Kidney epithelial cell (primary cell): ENCODE measurements at places on chromosomes 7 and 10.
A peak's percentile ranks its signal among the peaks of the same experiment; 100 is the strongest.

- no peak for DNase-seq
Measured at GRCh38 chr7:100366411-100367250, 6.7 kb upstream of the PILRA start.

- DNase-seq = no peak
Measured at GRCh38 chr10:21662635-21663034, 128.6 kb downstream of the MLLT10 start.

DNA sequence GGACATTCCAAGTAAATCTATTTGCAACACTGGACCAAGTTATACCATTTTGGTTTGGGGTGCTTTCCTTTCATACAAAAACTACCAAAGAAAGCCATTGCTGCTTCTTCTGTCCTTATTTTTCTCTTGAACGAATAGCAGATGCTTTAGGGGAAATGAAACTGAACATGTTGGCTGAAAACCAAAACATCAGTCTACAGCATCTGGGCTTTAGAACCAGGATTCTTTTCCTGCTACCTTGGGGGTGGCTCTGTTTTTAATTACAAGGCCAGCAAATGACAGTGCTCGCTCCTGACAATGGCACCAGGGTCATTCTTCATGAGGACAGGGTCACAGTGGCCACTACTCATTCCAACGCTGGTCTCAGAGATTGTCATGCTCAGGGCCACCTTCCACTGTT lies 80.3 kb downstream of the WDR11 start:
- no peak for DNase-seq

GRCh38 chr7:101878938-101879337 lies 61.5 kb downstream of the CUX1 start:
- no peak for DNase-seq

GRCh38 chr10:1048349-1048731 lies 579 bp downstream of the IDI1 start:
- no peak for DNase-seq

GRCh38 chr10:48993627-48994026 lies 54.0 kb upstream of the LRRC18 start:
- no peak for DNase-seq

DNA sequence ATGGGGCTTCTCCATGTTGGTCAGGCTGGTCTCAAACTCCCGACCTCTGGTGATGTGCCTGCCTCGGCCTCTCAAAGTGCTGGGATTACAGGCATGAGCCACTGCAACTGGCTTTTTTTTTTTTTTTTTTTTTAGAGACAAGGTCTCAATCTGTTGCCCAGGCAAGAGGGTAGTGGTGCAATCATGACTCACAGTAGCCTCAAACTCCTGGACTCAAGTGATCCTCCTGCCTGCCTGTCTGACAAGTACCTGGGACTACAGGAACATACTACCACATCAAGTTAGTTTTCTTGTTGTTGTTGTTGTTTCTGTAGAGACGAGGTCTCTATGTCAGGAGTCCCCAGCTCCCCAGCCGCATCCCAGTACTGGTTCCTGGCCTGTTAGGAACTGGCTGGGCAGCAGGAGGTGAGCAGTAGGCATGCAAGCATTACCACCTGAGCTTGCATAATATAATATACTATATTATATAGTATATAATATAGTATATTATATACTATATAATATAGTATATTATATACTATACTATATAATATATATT lies 55.7 kb downstream of the TPK1 start:
- peak; percentile 35 for DNase-seq

GRCh38 chr7:12391922-12392615 lies 11.6 kb downstream of the VWDE start:
- DNase-seq = no peak

DNA sequence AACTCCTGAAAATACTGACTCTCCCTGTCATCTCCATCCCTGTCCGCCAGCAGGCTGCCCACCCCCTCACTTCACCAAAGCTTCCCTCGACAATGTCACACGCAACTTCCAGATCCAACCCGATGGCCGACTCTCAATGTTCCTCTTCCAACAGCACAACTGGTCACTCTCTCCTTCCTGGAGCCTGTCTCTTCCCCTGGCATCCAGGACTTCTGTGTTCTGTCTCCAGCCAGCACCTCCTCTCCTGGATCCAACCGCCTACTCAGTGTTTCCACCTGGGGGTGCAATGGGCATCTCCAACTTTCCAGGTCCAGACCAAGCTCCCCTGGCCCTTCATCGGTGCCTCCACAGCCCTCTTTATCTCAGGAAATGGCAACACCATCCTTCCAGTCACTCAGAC lies 8.6 kb downstream of the CPA5 start:
- DNase-seq = no peak

DNA sequence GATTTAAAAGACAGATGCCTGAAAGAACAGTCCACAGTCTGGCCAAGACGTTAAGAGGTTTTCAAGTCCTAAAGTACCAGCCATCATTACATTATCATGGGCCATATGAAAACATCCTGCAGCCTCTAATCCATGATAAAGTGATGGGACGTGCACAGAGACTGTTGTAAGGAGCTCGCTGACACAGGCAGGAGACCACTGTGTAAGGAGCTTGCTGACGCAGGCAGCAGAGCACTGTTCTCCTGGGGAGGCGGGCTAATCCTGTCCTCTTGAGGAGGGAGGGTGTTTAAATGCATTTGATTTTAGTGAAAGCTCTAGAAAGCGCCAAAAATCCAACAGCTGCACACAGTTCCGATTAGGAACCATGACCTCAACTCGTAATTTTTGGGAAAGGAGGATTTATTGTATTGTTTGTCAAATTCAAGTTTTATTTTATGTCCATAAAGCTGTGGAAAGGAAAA lies 16.9 kb downstream of the SVIL start:
- no peak for DNase-seq

DNA sequence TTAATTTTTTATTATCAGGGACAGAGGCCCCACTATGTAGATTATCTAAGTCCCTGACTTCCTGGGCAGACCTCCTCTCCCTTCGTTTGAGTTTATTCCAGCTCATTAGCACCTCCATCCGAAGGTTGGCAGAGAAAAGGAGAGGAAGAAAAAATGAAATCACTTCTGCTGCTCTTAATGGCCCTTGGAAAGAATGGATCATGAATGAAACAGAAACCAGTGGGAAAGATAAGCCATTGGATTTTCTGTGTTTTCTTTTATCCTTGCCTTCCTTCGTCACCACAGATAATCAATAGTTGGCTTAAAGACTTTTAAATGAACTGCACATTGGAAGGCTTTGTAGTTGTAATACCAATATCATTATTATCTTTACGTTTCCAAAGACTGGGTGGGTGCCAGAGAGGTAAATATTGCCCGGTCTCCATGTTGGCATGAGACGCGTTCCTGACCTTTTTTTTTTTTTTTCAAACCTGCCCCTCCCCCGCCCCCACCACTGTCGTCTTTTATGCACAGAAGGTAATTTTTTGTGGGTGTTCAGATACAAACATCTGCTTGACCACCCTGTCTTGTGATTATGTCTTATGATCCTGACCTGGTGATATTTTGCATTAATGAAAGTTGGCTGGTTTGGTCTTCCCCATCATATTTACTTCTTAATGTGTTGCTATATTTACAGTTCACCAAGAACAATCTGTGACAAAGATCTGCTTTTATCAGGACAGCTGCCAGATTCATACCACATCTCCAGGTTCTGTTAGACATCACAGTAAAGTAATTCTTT lies 116.8 kb downstream of the ARID5B start:
- no peak for DNase-seq

GRCh38 chr7:155763691-155764437 lies 48.4 kb downstream of the SHH start:
- no peak for DNase-seq

- DNase-seq = no peak
Measured at GRCh38 chr10:43595739-43596298, 10.4 kb upstream of the ZNF485 start.

DNA sequence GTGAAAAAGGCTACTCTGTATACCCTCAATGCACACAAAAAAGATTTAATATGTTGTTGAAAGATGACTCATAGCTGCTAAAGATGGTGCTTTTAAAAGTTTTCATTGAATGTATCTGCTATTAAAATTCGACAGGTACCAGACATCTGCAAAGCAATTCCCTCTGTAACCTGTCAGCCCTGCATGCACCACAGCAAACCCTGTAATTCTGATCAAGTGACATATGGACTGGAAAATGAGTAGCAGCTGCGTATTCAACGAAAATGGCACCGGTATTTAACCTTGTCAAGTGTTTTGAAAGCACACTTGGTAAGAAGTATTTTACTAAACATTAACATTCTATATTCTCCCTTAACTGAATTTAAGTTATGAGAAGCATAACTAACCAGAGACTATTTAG lies 58.2 kb upstream of the PTPRN2 start:
- no peak for DNase-seq

DNA sequence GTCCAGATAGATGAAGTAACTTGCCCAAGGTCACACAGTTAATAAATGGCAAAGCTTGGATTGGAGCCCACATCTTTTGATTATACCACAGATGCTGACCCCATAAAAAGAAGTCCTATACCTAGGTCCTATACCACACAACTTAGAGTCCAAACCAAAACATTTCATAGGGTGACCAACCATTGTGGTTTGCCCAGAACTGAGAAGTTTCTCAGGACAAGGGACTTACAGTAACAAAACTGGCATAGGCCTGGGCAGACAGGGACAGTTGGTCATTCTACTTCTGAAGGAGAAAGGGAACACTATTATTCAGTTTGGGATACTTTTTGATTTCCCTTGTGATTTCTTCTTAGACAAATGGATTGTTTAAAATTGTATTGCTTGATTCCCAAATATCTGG lies 32.9 kb upstream of the PRLHR start:
- DNase-seq = no peak

GRCh38 chr10:5600908-5601307 lies 65.5 kb downstream of the ASB13 start:
- no peak for DNase-seq

GRCh38 chr10:133044401-133044811 lies 43.3 kb upstream of the ADGRA1 start:
- DNase-seq = no peak

DNA sequence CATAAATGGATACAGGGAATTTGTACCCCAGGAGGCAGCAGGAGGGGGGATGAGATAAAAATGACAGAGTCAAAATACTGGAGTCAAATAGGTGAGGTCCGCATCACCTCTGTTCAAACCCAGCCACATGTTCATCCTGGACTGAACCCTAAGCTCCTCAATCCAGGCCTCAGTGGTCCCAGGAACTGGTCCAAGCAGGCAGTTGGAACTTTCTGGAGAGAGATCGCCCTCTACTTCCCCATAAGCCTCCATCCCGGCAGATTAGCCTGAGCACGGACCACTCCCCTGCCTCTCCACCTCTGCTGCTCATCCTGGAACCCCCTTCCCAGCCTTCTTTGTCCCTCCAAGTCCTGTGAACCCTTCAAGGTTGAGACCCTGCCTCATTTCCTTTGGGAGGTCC lies 959.7 kb upstream of the ZNF722 start:
- DNase-seq = no peak

GRCh38 chr7:152747224-152747623 lies 12.3 kb upstream of the ACTR3B start:
- no peak for DNase-seq

- DNase-seq = peak; percentile 77
Measured at GRCh38 chr7:128164061-128164954, 76.8 kb upstream of the LEP start.

DNA sequence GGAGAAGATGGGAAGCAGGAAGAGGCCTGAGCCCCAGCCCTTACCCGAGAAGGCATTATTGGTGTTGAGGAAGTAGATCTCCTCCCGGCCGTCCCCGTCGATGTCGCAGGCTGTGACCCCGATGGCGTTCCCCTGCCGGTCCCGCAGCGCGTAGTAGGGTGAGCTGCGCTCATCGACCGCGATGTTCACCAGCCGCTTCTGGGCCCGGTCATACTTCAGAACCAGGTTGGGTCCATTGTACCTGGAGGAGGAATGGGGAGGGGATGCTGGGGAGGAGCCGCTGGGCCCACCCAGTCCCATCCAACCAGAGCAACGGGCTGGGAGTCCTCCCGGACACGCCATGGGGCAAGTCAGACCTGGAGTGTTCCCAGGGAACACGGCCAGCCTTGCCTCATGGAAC lies 86.5 kb downstream of the GOLGA7B start:
- DNase-seq = no peak

GRCh38 chr10:129568583-129569344 lies 101.7 kb downstream of the MGMT start:
- no peak for DNase-seq

- DNase-seq = no peak
Measured at GRCh38 chr7:2607122-2607922, 24.5 kb upstream of the TTYH3 start.

DNA sequence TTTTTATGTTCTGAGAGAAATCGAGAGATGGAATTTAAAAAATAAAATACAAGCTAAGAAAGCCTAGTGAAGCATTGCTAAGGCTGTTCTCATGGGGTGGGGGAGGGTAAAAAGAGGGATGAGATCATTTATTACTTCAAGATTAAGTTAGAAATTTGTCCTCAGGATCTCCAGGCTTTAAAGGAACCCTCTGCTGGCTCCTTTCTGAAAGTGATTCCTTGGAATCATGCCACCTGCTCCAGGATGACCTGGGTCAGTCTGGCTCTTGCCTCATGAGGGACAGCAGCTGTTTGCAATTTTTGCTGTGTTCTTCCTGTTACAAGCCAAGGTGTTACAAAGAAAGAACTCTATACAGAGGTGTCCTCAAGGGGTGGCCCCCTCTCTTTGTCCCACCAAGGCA lies 69.8 kb downstream of the CDK1 start:
- no peak for DNase-seq

DNA sequence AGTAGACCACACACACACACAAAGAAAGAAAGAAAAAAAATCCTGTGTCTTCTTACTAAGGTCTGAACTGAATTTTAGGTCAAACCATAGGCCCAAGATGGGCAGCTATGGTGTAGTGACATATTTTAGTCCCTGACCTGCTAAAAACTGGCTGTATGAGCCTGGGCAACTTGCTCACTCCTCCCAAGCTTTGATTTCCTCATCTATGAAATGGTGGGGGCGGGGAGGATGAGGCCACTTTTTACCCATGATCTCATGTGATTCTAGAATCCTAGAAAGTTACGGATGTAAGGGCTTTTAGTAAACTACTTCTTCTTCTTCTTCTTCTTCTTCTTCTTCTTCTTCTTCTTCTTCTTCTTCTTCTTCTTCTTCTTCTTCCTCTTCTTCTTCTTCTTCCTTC lies 6.1 kb upstream of the CCL24 start:
- DNase-seq = no peak

GRCh38 chr10:79224992-79225391 lies 122.3 kb upstream of the PPIF start:
- DNase-seq = no peak

DNA sequence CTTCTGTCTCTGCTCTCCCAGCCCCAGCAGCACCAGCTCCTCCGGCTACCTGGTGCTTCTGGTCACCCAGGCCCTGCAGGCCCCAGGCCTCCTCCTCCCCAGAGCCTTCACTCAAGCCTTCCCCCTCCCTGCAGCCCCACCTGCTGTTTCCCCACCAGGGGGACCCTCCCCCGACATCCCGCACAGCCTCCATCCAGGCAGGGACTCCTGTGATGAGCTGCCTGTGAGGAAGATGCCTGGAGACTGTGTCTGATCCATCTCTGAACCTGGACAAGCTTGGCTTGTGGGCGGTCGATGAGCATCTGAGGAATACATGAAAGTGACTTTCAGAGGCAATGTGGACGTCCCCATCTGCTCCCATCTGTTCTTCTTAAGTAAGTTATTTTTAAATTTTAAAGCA lies 45.0 kb downstream of the RAMP3 start:
- DNase-seq = no peak
